Effector memory CD4-positive, alpha-beta T cell (primary cell): ENCODE measurements at places on chromosomes 3 and 15.

DNA sequence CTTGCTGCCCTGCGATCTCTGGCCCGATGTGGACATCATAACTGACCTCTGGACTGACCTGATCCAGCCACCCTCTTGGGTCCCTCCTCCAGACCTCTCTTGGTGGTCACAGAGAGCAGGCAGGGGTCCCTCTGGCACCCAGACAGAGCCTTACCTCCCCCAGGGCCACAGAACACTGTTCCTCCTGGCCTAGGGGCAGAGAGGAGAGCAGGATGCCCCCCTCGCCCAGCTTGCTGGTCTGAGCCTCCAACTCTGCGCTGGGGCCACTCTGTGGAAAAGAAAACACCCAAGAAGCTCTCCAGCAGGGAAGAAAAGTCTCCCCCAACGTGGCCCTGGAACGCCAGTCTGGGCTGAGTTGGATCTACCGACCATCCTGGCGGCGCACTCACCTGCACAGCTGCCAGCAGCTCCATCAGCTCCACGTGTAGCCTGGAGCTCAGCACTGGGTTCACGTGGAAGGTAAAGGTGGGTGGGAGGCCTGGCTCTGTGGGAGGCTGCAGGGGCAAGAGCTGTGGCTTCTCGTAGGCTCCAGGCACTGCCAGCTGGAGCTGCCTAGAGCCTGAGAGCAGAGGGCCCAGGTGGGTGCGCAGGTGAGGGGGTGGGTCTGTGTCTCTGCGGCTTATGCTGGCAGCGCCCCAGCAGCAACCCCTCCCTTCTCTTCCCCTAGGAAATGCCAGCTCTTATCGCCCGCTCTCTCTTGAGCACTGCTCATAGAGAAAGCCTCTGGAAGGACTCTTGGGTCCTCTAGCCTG is 6.0 kb downstream of the PLA2G4F start:
- no peaks in the 10 kb centered on the region for H3K27me3 ChIP-seq
- H3K27ac ChIP-seq: no peak overlapping the region
- H3K4me1 ChIP-seq: no peaks in the 10 kb centered on the region
- DNase-seq: no peak

DNA sequence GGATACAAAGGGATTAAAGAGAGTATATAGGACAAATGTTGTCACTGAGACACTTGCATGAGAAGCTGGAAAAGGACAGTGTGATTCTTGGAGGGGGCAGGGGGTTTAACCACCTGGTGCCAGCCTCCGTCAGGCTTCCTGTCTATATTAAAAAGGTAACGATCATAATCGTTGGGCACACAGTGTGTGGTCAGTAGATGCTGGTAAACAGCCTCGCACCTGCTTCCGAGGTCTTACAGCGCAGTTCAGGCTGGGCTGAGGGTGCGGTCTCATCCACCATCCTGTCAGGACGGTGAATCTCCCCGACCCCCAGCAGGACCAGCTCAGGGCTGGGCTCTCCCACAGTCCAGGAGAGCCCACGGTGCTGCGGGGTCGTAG is 47.7 kb upstream of the SMAD6 start:
- no peaks in the 10 kb centered on the region for H3K4me1 ChIP-seq
- no peaks in the 10 kb centered on the region for H3K36me3 ChIP-seq
- no peak for DNase-seq
- H3K4me3 ChIP-seq: no peak overlapping the region

GRCh38 chr3:170357176-170358041 is at the start of gene SKIL:
Gene SKIL (plus strand): TSS chr3:170357715. CDS start chr3:170360332, 2,617 bp downstream.
- H3K27me3 ChIP-seq: no peaks in the 10 kb centered on the region
- H3K27ac ChIP-seq: peak within 1 kb of the TSS; percentile 92
- no peaks in the 10 kb centered on the region for H3K36me3 ChIP-seq
- DNase-seq: peak; percentile 95
- H3K4me1 ChIP-seq: peaks cover 21% of the 10 kb centered on the region

- H3K36me3 ChIP-seq: no peaks in the 10 kb centered on the region
- H3K4me1 ChIP-seq: no peaks in the 10 kb centered on the region
- H3K27ac ChIP-seq: no peak overlapping the region
Measured at GRCh38 chr3:65438612-65439011, 600.1 kb downstream of the MAGI1 start.

- no peaks in the 10 kb centered on the region for H3K27me3 ChIP-seq
- DNase-seq: no peak
- H3K36me3 ChIP-seq: peaks cover 9% of the 10 kb centered on the region
- no peak overlapping the region for H3K27ac ChIP-seq
- no peak overlapping the region for H3K4me3 ChIP-seq
Measured at GRCh38 chr15:76377217-76377616, 40.6 kb downstream of the ISL2 start.

DNA sequence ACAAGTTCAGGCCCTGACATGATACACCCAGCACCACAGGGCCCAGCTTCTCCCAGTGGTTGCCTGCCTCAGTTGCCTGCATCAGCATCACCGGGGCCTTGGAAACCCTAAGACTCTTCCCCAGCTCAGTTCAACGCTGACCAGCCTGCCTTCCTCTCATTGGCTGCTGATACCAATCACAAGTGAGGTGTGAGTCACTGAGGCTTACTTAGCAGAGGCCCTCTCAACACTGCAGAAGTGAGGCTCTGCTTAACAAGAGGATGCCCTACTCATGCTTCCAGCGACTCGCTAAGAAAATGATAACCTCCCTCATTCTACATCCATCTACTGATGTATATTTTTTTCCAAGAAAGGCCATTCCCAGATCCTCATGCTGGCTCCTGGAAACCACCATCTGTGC is 151.9 kb downstream of the ADAMTS17 start:
- H3K36me3 ChIP-seq: no peaks in the 10 kb centered on the region
- H3K4me1 ChIP-seq: no peaks in the 10 kb centered on the region
- no peak overlapping the region for H3K4me3 ChIP-seq
- H3K27me3 ChIP-seq: no peaks in the 10 kb centered on the region
- no peak for DNase-seq

DNA sequence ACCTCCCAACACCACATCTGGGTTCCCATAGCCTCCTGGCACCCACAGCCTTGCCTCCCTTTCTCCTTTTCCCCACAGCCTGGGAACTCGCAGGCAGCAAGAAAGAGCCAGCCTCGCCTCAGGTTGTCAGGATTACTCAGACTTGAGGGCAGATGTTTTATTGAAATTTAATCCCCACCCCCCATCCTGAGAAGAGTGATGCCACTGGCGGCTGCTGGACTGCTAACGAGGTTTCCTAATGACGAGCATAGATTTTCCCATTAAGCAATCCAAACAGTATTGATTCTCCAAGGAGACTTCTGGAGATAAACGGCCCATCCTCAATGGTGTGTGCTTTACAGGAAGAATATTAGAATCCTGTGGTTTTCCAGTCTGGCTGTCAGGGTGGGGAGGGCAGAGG is 13.7 kb downstream of the SHF start:
- H3K4me3 ChIP-seq: no peak overlapping the region
- no peaks in the 10 kb centered on the region for H3K27me3 ChIP-seq
- H3K4me1 ChIP-seq: no peaks in the 10 kb centered on the region
- no peaks in the 10 kb centered on the region for H3K36me3 ChIP-seq
- no peak overlapping the region for H3K27ac ChIP-seq

- no peak for DNase-seq
- no peaks in the 10 kb centered on the region for H3K27me3 ChIP-seq
- no peaks in the 10 kb centered on the region for H3K36me3 ChIP-seq
- H3K4me3 ChIP-seq: no peak overlapping the region
- no peaks in the 10 kb centered on the region for H3K4me1 ChIP-seq
- H3K27ac ChIP-seq: no peak overlapping the region
Measured at GRCh38 chr3:161905520-161906132, 409.0 kb downstream of the OTOL1 start.

DNA sequence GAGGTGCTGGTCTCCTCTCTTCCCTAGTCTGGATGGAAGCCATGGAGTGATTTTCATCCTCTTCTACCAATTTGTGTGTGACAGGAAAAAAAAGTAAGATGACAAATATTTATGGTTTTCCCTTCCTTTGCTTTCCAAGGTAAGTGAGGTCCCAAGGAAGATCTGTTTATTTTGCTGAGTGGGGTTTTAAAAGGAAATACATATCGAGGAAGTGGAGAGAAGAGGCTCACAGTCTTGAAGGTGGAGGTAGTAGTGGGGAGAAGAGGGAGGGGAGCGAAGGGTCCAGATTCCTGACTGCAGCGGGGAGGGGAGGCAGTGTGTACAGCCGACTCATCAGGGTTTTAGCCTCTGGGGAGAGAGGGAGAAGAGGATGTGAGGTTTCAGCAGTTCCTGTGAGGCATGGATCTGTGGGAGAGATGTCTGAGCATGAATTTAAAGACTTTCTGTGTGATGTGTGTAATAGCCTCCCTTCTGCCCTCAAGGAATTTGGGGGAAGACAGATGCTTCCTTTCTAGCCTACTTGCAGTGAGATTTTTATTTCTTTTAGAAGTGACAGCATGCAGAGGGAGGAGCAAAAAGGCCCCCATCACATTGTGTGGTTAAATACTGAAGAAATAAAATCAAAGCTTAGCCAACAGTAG is 272.4 kb downstream of the THRB start:
- no peak for DNase-seq
- H3K36me3 ChIP-seq: no peaks in the 10 kb centered on the region
- H3K4me3 ChIP-seq: no peak overlapping the region
- no peak overlapping the region for H3K27ac ChIP-seq

GRCh38 chr3:38638354-38638753 is 11.1 kb downstream of the SCN5A start:
- H3K27ac ChIP-seq: no peak overlapping the region
- no peak for DNase-seq
- H3K4me1 ChIP-seq: no peaks in the 10 kb centered on the region
- H3K27me3 ChIP-seq: no peaks in the 10 kb centered on the region
- H3K4me3 ChIP-seq: no peak overlapping the region

DNA sequence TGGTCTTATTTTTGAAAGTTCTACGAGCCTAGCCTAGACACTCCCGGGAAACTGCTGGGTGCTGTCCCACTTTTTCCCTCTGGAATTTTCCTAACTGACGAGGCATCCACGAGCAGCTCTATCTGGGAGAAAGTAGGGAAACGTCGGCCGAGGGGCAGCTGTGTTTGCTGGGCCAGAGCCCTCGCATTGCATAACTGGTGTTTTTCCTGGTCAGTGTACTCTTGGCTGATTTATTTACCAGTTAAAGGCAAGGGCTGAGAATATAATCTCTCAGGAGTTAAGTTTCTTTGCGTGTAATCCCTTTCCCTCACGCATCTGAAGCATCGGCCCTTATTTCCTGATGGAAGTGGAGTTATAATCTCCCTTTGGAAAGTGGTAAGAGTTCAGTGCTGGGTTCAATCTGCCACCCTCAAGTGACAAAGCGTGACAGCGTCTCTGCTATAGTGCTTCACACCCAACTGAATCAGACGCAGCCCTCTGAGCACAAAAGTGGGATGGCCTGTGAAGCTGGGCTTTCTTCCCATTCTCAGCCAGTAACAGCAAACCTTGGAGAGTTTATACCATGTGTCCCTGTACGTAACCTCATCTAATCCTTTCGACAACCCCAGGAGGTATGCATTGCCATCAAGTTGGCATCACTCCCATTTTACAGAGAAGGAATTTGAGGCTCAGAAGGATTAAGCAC is 311.5 kb downstream of the RORA start:
- no peaks in the 10 kb centered on the region for H3K36me3 ChIP-seq
- DNase-seq: no peak
- no peak overlapping the region for H3K27ac ChIP-seq
- no peak overlapping the region for H3K4me3 ChIP-seq

- DNase-seq: no peak
- no peak overlapping the region for H3K27ac ChIP-seq
- H3K4me3 ChIP-seq: no peak overlapping the region
- no peaks in the 10 kb centered on the region for H3K27me3 ChIP-seq
- H3K4me1 ChIP-seq: no peaks in the 10 kb centered on the region
- H3K36me3 ChIP-seq: no peaks in the 10 kb centered on the region
Measured at GRCh38 chr3:24514119-24514518, 19.5 kb upstream of the THRB start.

- DNase-seq: no peak
- no peak overlapping the region for H3K27ac ChIP-seq
- no peaks in the 10 kb centered on the region for H3K27me3 ChIP-seq
- no peak overlapping the region for H3K4me3 ChIP-seq
- no peaks in the 10 kb centered on the region for H3K36me3 ChIP-seq
- peaks cover 6% of the 10 kb centered on the region for H3K4me1 ChIP-seq
Measured at GRCh38 chr3:118960876-118961450, 73.7 kb downstream of the IGSF11 start.

DNA sequence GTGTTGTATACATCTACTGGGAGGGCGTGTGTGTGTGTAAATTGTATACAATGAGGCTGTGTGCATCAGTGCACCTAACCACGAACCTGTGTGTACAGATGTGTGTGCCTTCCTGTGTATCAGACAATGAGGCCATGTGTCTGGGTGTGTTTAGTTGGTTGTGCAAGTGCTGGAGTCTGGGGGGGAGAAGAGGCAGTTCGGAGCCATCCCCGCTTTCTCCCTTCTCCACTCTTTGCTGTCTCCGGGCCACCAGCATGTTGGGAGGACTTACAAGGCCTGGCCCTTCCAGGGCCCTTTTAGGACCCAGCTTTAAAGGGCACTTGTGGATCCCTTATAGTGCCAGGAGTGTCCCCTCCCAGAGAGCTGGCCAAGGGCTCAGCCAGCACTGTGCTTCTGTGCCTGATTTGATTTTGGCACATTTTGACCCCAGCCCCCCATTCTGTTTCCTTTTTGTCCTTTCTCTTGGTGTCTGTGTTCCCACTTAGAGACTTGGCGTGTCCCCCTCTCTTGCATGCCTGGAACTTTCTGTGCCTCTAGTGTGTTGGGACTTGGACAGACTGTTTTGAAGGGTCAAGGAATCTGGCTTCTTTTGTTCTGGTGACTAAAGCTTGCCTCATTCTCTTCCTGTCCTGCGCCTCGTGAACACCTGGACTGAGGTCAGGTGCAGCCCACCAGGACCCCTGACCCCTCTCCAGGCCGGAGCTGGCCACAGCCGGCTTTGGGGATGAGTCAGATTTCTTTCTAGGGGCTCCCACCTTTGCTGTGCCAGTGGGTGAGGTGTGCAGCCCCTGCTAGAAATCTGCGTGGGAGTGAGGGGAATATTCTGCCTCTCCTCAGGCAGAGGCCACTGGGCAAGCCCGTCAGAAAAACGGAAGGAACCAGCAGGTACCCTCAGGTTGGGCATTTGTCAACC is 1.5 kb downstream of the CTDSPL start:
- DNase-seq: no peak
- H3K36me3 ChIP-seq: no peaks in the 10 kb centered on the region
- peaks cover 3% of the 10 kb centered on the region for H3K27me3 ChIP-seq
- H3K4me1 ChIP-seq: peaks cover 17% of the 10 kb centered on the region
- no peak overlapping the region for H3K4me3 ChIP-seq
- H3K27ac ChIP-seq: no peak overlapping the region

GRCh38 chr15:69947394-69947793 is 150.3 kb downstream of the TLE3 start:
- no peak for DNase-seq
- no peaks in the 10 kb centered on the region for H3K36me3 ChIP-seq
- no peak overlapping the region for H3K4me3 ChIP-seq
- no peaks in the 10 kb centered on the region for H3K27me3 ChIP-seq
- H3K4me1 ChIP-seq: no peaks in the 10 kb centered on the region
- H3K27ac ChIP-seq: no peak overlapping the region
